Fibroblast of skin of left biceps (primary cell): ENCODE measurements at places on chromosomes 1 and 21.

GRCh38 chr1:21059021-21059420 is 117.7 kb downstream of the EIF4G3 start:
- no peak for DNase-seq

DNA sequence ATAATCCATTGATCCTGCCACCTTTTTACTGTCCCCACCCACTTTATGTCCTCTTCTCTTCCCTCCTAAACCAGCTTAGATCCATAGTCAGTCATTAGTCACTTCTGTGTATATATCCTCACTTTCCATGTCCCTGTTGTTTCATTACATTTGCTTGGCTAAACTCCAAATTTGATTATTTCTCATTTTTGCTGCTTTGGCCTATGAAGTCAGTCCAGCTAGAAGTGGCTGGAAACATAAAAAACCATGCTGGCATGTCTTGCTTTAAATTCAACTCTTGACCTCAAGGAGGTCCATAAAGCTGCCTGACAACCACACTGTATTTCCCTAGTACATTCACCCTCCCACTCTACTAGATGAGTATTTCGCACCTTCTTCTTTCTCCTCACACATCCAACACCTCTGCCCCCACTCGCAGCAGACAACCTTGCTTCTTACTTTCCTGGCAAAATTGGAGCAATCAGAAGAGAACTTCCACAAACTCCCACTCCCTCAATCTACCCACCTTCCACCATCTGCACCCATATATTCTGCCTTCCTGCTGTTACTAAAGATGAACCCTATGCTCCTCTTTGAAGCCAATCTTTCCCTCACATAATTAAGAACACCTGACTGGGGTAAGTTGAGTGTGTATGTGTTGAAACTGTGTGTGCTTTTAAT is 72.1 kb downstream of the ZNF648 start:
- no peak for DNase-seq

DNA sequence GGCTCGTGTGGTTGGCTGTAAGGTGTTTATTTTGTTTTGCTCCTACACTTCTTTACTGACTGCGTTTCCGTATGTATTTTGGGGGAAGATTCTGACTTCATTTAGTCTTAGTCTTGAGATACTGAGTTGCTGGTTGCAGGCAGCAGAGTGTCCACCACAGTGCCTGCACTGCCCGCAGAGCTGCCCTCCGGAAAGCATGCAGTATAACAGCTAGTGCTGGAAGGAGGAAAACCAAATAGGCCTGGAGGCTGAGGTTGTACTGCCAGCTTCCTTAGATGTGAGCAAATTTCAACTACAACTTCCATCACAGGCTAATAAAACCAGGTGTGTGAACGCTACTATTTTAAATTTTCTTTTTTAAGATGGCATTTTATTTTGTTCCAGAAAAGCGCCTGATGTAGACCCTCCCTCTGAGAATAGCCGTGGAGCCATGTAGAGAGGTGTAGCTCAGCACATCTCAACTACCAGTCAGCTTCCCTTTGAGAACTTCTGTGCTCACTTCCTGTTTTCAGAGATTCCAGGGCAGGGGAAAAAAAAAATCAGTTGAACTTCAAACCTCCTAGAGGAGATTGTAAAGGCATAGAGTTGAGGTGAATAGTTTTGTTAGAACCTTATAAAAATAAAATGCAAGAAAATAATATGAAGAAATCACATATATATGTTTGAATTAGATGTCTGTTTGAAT is 17.6 kb downstream of the LMO4 start:
- DNase-seq: no peak

- DNase-seq: no peak
These were observed 265.0 kb upstream of the USP24 start for GRCh38 chr1:55480029-55480795.

- DNase-seq: no peak
These were observed 908.2 kb upstream of the ADGRL2 start for GRCh38 chr1:80892539-80892938.

DNA sequence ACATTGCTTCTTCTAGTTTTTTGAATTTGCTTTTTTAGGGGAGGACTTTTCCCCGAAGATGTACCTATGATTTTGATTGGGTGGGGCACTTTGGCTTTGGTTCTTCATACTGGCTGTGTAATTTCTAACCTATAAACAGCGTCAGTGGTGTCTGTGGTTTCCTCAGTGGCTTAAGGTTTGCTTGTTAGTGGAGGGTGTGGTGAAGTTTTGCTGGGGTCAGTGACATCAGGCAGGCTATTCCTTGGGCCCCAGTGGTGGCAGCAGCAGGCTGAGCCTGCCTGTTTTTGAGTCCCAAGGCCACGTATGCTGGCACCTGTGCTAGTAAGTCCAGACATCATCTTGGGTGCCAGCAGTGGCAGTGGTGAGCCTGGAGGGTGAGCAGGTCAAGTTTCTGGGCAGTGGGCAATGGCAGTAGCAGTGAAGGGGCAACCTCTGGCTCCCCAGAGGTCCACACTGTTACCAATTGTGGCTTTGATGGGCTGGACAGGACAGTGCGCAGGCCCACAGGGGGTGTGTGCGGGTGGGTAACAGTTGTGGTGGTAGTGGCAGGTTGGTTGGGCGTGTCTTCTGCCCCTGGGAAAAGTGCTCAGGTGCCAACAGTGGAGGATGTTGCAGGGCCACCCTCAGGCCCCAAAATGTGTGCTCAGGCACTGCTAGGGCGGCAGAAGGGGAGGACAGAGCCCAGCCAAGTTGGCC is 54.9 kb upstream of the B3GALT2 start:
- no peak for DNase-seq

DNA sequence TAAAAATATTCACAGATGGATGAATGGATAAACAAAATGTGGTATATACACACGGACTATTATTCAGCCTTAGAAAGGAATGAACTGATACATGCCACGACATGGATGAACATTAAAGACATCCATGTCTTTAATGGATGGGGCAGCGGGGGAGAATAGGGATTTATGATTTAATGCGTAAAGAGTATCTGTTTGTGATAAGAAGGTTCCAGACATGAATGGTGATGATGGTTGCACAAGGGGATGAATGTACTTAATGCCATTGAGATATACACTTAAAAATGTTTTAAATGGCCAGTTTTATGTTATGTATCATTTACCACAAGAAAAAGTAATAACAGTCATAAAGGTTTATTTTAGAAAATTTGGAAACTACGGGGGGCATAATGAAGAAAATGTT is 108.6 kb upstream of the WLS start:
- DNase-seq: no peak
